Vagina (tissue), 2 donors: ENCODE measurements at places on chromosomes 5 and 9.

DNA sequence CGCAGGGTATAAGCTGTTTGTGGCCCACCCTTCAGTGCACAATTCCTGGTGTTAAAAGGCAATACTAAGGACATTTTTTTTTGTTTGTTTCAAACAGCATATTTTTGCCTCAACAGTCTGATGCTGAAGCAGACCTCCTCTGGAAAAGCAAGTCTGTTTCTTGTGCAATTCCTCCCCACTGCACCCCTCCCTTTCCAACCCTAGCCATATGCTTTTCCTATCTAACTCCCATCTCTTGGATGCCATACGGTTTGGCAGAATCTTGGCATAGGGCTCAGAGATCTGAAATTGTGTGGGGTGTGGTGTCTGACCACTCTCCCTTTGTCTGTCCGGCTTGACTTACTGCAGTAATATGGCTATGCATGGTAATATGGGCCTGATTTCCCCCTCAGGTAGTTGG, 161.6 kb downstream of the TMEM38B start:
- no peaks in the 10 kb centered on the region for H3K27me3 ChIP-seq
- no peak overlapping the region for H3K4me3 ChIP-seq
- no peaks in the 10 kb centered on the region for H3K36me3 ChIP-seq
- no peak overlapping the region for H3K27ac ChIP-seq

- peaks cover 32% of the 10 kb centered on the region for H3K4me1 ChIP-seq
- H3K4me3 ChIP-seq, result no peak overlapping the region
Observed at GRCh38 chr5:157562111-157562581, 13.4 kb downstream of the ADAM19 start.

GRCh38 chr9:13481274-13481673, 201.8 kb upstream of the MPDZ start:
- H3K27ac ChIP-seq, result no peak overlapping the region
- no peaks in the 10 kb centered on the region for H3K27me3 ChIP-seq
- no peak for DNase-seq

DNA sequence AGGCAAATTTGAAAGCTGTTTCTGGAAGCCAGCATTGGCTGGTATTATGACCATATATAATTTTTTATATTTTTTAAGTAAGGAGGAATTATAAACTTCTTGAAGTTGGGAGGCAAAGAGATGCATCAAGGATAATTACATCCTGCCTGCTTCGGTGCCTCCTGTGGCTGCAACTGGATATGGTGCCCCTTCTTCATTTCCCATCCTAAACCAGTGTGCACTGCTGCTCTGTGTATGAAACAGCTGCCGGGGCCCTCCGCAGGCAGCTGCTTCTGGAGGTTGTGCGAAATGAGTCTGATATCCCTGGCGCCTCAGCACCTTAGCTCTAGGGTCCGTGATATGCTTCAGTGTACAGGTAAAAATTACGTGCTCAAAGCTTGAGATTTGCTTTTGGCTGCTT, 304.2 kb downstream of the ENC1 start:
- H3K4me1 ChIP-seq, result no peaks in the 10 kb centered on the region
- peak; percentile 64 for DNase-seq
- H3K4me3 ChIP-seq, result no peak overlapping the region
- no peak overlapping the region for H3K27ac ChIP-seq
- no peaks in the 10 kb centered on the region for H3K27me3 ChIP-seq

DNA sequence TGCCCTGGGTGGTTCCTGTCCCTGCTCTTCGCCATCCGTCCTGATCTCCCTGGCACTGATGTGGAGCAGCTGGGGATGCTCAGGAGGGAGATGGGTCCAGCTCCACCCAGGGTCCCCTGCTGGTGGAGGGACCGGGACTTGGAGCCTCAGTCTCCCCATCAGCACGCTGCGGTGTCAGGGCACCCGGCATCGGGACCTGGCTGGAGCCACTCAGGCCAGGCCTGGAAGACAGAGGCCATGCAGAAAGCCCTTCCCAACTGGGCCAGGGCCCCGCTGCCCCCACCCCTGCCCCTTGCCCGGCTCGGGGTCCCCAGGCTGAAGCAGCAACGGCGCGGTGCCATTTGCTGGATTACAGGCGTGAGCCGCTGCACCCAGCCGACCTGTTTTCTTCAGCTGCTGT, 40.3 kb upstream of the NSMF start:
- no peak for DNase-seq
- no peaks in the 10 kb centered on the region for H3K4me1 ChIP-seq
- H3K27me3 ChIP-seq, result no peaks in the 10 kb centered on the region

DNA sequence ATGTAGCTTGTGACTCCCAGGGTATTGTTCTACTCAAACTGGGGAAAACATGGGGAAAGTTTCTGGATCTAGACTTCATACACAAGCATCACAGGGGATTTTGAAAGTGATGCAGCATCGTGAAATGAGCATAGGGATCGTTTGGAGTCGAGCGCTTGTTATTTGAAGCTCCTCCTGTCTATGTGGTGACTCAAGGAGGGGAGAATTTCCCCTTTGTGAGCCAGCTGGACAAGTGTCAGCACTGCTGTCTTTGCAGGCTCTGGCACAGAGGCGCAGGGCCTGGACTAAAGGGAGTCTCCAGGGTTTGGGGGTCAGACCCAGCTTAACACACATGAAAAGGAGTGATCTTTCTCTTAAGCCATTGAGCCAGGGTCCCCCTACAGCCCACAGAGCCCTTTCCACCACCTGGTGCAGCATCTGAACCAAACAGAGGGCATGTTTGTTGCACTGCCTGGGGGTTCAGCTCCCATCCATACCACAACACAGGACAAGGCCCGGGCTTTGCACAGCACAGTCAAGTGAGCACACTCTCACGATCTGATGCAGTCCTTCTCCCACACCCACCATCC, 51.0 kb downstream of the IRF1 start:
- no peak overlapping the region for H3K4me3 ChIP-seq
- DNase-seq, result no peak
- peaks cover 70% of the 10 kb centered on the region for H3K4me1 ChIP-seq
- no peaks in the 10 kb centered on the region for H3K36me3 ChIP-seq
- no peaks in the 10 kb centered on the region for H3K27me3 ChIP-seq

DNA sequence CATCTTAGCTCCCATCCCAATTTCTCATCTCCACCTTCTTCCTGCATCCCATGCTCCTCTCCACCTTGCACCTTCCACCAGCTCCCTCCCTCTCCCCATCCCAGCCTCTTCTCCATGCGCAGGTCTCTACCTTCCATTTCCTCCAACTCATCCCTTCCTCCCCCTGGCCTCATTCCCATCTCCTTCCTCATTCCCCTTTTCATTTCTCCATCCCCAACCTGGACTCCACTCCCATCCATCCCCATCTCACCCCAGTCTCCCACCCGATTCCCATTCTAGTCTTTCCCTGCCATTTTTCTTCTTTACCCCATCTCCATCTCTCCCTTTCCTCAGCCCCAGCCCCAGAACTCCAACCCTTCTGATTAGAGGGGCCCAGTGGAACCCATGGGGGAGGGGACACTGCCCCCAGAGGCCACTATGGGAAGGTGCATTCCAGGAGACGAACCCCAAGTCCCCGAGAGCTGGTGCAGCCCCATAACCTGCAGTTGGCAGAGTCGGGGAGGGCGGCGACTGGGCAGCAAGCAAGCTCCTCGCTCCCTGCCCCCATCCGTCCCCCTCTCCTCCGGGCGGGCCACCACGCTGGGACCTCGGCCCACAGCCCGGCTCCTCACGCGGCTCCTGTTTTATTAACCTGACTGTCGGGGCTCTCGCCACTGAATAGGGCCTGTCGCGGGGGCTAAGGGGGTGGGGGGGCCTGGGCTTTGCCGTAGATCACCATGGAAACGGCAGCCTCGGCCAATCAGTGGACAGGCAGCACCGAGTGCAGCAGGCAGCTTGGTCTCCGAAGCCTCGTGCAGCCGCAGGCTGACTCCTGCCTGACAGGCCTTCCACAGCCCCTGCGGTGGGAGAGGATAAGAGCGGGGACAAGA, 66.7 kb downstream of the PCDH1 start:
- no peak for DNase-seq
- H3K4me1 ChIP-seq, result peaks cover 8% of the 10 kb centered on the region
- H3K36me3 ChIP-seq, result no peaks in the 10 kb centered on the region
- no peak overlapping the region for H3K4me3 ChIP-seq
- no peaks in the 10 kb centered on the region for H3K27me3 ChIP-seq

- no peak overlapping the region for H3K27ac ChIP-seq
- no peak for DNase-seq
- H3K4me3 ChIP-seq, result no peak overlapping the region
- H3K27me3 ChIP-seq, result no peaks in the 10 kb centered on the region
Observed at GRCh38 chr5:179131886-179132585, 71.9 kb downstream of the ZNF354C start.

DNA sequence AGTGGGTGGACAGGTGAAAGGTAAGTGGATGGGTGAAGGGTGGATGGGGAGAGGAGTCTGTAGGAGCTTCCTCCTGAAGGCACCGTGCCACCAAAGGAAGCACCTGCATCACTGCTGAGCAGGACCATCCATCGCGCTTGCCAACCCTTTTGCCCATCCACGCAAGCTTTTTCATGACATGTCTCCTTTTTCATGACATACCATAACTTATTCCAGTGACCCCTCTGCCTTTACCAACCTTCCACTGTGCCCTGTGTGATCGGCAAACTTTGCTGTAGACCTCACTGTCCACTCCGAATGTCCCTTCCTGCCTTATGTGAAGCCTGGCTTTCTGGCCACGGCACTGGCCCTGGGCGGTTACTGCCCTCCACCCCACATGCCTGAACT, 13.4 kb downstream of the FLT4 start:
- DNase-seq, result no peak
- no peaks in the 10 kb centered on the region for H3K4me1 ChIP-seq
